ENCODE measurements at places on chromosomes 13 and 19.

DNA sequence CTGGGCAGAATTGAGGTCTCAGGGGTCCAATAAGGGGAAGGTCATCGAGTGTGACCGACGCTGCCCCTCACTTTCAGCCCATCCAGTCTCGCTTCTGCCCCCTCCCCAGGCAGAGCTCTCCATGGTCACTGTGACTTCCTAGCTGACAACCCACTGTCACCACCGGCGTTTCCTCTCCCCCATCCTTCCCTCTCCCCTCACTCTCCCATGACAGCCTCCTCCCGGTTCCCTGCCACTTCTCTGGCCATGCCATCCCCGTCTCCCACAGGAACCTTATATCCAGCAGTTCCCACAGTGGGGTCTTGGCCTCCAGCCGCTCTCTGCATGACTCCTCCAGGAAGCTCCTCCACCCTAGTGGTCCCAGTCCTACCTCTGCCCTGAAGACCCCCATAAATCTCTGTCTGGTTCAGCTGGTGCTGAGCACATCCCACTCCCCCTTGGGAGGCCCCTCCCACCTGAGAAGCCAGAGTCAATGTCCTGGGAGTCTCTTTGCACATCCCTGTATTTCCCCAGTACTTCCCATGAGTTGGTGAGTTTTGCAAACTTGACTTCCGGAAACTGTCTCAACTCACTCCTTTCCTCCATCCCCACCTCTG lies 24.7 kb upstream of the CD33 start:
- DNase-seq, result no peak

DNA sequence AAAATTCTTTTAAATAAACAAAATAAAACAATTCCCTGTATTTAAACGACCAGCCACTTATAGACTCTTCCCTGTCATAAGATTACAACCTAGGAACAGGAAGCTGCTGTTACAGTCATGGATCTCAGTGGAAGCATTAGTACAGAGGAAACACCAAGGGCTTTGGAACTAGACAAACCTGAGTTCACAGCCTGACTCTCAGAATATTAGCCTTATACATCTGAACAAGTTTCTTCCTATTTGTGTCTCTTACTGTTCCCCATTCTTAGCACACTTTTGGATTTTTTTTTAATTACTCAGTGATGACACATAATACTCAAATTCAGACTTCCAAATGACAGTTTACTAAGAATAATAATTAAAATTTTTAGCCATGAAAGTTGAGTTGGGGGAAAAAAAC lies 46.1 kb downstream of the ZDHHC20 start:
- no peak for DNase-seq

- DNase-seq, result no peak
Observed at GRCh38 chr13:61908906-61909615, 493.4 kb upstream of the PCDH20 start.

DNA sequence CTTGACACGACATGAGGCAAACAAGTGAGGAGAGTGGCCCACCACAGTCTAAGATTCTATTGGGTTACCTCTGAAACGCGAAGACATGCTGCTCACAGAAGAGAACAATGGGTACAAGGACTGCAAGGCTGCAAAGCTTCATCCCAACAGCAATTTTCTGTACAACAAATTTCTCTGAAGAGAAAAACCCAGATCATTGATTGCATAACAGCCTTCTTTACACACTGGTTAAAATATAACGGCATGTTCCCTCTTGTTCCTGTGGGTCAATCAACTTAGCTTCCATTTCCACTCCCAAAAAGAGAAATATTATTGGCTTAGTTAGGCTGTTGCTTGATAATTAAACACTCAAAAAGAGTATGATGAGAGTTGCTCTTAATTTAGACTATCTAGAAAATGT lies at the start of gene CPB2:
TSS of gene CPB2 (minus strand) at position 166 of the 400 bp plus-strand sequence. CDS start at position 142, 24 bp downstream.
- DNase-seq, result no peak

- DNase-seq, result no peak
Observed at GRCh38 chr13:97445522-97446187, 11.7 kb downstream of the RAP2A start.
